ENCODE measurements at places on chromosomes 4 and X.

DNA sequence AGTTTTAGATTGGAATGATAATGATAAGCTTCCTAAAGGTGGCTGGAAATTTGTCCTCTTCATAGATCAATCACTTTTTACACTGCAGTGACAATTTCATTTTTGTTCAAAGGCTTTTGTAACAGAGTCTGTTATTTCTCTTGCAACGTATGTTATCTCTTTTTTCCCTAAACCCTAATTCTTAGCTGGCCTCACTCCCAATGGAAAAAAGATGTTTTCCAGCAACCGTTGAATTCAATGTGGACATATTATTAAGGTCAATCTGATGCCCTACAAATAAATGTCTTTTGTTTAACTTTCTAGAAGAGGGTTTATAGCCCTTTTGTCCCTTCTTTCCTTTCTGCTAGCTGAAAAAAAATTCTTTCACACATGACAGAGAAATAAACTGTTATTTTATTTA lies 192.7 kb upstream of the NWD2 start:
- no peak for DNase-seq

DNA sequence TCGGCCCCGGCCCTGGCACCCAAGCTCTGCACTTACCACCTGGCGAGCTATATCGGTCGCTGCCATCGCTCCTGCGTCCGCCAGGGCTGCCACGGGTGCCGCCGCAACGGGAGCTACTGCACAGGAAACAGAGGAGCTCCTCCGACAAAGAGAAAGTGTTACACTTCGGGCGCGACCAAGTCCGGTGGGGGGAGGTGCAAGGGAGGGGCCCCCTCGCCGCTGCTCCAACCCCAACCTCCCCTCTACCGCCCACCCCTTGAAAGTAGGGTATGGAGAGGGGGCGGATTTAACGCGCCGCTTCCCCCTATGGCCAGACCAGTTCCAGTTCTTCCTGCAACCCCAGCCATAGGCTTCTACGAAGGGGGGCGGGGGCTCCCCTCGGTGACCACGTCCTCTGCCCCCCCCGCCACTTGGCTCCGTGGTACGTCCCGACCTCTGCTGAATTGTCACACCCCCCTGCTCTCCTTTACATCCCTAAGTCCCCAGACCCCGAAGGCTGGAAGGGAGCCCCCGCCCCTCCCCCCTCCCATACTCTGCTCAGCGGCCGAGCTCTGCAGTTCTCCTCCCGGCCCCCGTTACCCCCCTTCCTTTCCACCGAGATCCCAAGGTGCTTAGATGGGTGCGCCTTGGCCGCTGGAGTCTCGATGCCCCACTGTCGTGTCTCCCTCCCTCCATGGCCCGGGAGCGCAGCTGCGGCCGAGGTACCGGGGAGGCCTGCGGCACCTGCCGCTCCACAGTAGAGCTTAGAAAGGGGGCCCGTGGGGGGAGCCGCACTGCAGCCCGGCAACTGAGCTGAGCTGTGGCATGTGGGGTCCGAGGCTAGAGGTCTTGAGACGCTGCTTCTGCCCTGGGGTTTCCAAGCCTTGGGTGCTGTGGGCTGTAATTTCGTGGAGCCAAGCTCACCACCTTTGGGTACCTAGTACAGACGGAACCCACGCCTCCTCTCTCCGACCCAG lies at the start of gene SEPTIN6:
Gene SEPTIN6, minus strand, starts transcription at position 129 of the 956 bp plus-strand sequence. Its CDS starts 63 bp downstream, at position 66.
- peak; percentile 94 for DNase-seq

DNA sequence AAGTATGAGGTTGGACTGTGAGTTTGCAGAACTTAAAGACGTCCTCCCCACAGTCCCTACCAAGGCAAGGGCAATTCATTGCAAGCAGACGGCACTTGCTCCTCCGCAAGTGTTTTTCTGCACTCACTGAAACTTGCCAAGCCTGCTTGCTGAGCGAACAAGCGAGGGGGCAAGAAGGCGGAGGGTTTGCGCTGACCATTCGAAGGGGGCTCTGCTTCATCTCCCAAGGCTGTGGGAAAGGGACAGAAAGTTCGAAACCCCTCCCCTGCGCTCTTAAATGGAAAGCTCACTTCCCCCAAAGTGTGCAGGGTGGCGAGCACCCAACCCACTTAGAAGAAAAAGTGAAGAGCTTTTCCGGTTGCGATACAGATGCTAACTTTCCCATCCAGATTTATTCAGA lies 1.4 kb downstream of the MID1 start:
- DNase-seq, result no peak

DNA sequence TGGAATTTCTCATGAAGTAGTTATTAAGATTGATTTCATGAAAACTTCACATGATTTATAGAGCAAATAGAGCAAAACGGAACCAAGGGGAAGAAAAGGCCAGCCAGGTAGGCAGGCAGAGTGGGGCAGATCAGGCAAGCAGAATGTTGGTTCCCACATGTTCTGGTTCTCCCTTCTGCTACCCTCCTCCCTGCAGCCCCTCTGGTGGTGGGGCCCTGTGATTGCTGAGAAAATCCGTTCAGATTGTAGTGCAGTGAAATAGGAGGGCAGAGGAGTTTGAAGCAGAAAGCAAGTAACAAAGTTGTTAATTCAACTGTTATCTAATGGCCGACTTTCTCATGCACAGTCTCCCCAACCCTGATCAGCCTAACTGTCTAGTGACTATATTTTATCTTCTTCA lies 185.3 kb downstream of the MID1IP1 start:
- DNase-seq, result no peak

DNA sequence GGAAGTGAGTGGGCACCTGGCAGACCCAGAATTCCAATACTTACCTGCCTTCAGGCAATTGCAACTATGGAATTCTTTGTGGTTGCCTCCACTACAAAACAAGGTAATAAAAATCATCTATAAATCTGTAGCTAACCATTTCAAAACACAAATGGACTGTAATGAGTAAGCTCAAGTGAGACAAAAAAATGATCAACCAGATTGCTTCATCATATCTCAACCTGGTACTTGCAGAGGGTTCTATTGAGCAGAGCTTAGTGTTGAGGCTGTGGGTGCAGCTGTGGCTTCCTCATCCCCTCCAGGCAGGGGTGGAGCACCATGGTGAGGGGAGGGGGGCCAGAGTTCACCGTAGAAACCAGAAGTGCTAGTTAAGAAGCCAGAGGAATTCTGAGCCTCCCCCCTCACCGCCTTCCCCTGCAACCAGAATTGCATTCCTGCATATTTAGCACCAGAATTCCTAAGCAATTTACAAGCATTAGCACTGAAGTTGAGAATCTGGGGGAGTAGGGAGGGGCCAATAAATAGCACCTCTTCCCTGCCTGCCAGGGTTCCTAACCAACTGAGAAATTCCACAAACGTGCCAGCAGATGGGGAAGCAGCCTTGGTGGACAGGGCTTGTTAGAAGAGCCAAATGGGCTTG lies 11.5 kb downstream of the CTAG1A start:
- DNase-seq, result peak; percentile 9

DNA sequence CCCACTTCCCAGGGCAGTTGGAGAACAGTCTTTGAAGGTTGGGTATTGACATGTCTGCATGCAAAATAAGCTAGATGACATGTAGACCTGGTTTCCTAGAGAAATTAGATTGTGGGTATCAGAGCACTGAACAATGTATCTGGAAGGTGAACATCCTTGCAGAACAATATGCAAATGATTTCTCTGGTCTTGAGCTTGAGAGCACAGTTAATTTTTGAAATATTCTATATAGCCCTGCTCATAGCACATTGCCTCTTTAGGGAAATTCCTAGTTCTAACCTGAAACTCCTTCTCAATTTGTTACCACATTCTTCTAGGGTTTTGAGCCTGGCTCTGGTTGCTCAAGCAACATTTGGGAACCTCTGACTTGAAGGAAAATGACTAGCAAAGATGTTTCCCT lies 41.6 kb upstream of the LAS1L start:
- DNase-seq, result no peak

- no peak for DNase-seq
Observed at GRCh38 chr4:10164877-10165283, 48.3 kb upstream of the WDR1 start.

GRCh38 chrX:15151267-15152186 lies 118.4 kb downstream of the ASB9 start:
- DNase-seq, result peak; percentile 8

DNA sequence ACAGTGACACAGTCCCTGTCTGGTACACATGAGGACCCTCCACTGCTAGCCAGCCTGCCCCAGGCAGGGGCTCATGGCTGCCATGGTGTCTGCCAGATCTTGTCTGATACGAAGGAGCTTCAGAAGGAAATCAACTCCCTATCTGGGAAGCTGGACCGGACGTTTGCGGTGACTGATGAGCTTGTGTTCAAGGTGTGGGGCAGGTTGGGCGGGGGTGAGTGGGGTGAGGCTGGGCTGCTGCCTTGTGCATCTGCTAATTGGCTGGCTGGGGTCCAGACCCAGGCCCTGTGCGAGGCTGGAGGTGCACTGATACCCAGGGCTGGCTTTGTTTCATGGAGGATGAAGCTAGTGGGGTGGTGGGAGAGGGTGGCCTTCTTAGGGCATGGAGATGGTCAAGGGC lies 13.8 kb downstream of the CCDC22 start:
- DNase-seq, result no peak
